ENCODE measurements at places on chromosomes 4 and X.

DNA sequence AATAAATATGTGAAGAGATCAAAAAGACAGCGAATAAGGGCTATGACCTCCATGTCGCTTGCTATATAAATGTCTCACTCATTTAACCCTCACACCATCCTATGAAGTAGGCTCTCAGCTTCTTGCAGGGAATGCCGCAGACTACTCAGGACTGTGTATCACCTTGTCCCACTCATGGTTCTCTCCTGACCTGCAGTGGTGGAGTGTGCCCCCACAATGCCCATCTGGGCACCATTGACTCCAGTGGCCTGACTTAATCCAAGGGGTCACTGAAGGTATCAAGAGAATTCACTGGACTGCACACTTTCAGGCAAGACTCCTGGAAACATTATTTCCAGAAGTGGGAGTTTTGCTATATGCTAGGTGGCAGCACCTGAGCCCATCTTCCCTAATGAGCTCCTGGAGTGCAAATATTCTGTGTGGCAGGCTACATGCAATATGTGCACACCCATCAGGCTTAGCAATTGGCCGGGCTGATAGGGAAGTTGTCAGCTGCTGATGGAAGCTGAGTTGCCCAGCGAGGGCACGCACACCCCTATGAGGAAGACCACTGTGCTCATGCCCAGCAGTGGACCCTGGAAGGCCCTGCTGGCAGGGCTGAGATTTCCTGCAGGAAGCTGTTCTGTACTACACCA, 8.2 kb upstream of the EFNB1 start:
- no peak for DNase-seq

GRCh38 chrX:130556951-130557350, 155.2 kb downstream of the RBMX2 start:
- no peak for DNase-seq

DNA sequence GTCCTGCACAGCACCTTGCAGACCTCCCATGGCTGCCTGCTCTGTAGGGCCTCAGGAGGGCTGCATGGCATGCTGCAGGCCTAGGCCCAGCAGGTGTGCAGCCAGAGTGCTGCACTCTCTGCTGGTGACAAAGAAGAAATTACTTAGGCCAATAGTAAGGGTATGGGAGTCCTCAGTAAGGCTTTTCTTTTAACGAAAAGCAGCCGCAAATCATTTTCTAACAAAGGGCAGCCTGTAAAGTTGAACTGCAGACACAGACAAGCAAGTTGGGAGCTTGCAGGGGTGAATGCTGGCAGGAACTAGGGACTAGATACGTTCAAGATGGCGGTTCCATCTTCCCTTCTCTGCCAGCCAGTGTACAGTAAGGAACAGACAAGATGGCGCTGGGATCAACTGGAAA, 22.4 kb upstream of the UBA6 start:
- DNase-seq, result no peak

DNA sequence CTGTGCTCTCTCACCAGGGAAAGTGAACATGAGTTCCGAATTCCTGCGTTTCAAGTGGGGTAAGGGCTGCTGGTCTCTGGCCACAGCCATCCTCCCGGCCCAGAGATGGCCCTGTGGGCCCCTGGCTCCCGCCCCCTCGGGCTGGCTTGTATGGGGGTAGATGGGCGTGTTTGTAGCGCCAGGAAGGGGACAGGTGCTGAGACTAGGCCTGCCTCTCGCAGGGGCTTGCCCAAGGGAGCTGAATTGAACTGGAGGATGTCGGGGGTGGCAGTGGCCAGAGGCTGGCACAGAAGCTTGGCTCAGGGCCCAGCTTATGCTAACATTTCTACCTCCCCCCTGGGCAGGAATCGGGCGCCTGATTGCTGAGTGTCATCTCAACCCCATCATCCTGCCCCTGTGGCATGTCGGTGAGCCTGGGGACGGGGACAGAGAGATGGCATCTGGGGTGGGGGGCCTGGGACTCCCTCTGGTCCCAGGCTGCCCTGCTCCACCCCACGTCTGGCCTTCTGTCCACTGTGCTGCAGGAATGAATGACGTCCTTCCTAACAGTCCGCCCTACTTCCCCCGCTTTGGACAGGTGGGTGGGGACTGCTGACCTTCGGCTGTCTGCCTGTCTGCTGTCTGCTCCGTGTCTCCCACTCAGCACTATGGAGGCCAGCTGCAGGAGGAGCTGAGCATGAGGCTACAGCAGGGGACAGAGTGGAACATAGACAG, 8.5 kb downstream of the TAFAZZIN start:
- DNase-seq, result no peak

- DNase-seq, result no peak
Measured at GRCh38 chr4:96052827-96053226, 212.9 kb downstream of the PDHA2 start.
